ENCODE measurements at places on chromosomes 4 and X.
A peak's percentile ranks its signal among the peaks of the same experiment; 100 is the strongest.

GRCh38 chrX:118346258-118347094, 570 bp downstream of the WDR44 start:
- no peak for DNase-seq

- DNase-seq: no peak
Measured at GRCh38 chrX:21683941-21684340, 25.8 kb upstream of the KLHL34 start.

DNA sequence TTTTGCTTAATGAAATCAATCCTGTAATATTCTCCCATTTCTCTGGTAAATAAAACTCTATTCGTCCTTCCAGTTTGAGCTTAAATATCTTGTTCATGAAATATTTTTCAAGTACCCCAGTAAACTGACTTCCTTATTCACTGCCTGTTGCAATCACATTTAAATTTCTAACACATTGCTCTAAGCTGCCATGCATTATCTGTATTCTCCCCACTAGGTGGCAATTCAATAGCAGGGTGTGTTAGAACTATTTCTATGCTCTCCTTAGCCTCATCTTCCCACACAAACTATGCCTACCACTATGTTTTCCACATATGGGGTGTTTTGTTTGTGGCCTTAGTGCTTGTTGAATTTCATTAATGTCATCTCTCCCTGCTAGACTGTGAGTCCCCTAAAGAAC, 377.1 kb upstream of the HS3ST1 start:
- DNase-seq: peak; percentile 2

DNA sequence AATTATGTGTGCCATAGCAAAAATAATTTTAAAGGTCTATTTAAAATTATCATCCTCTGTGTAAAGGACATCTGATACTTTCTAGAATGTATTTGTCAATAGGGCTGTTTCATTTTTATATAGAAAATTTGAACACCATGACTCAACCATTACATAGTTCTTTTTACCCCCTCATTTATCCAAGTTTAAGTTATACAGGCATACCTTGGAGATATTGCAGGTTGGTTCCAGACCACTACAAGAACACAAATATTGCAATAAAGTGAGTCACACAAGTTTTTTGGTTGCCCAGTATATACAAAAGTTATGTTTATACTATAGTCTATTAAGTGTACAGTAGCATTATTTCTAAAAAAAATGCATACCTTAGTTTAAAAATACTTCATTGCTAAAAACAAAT, 130.4 kb downstream of the MSL3 start:
- DNase-seq: no peak

GRCh38 chr4:53899586-53900270, 164.7 kb downstream of the CHIC2 start:
- DNase-seq: no peak

DNA sequence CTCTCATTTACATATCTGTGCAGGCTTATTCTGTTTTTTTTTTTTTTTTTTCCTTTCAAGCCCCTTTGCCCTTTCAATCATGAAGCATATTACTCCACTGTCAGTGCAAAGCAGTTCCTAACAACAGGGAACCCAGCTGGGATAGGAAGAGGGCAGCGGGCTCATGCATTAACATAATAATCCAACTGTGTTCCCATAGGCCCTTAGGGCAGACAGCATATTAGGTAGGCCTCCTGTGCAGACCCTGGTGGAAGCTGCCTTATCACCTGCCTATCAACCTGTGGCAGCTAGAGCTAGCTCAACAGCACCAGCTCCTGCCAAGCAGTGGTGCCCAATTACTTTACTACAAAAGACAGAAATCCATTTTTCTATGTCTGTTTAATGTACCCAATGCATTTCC, 49.3 kb downstream of the SLC10A7 start:
- peak; percentile 3 for DNase-seq

GRCh38 chrX:23901805-23902204, 5.9 kb downstream of the APOO start:
- DNase-seq: no peak

DNA sequence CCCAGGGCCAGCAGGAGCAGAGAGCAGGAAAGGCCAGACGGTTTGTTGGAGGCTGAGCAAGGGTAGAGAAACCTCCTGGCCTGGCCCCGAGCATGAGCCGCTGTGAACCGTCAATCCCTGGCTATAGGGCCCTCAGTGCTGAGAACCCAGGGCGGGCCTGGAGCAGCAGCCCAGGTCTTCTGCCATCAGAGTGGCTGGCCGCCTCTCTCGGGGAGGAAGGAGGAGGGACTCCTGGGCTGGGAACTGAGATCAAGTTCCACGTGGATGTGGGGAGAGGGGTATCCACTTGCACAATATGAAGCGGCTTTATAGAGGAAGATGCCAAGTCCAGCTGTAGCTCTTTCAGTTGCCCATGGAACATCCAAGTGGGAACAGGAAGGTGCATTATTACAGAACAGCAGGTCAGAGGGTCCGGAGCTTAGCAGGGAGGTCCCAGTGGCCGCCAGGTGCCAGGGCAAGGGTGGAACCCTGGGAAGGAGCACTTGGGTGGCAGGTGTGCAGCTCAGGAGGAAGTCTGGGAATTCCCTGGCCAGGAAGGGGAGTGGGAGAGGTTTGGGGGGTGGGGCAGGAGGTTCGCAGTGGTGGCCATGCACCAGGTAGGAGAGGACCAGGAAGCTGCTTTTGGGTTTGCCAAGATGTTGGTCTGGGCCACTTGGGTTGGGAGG, 31.7 kb upstream of the CRMP1 start:
- DNase-seq: no peak

GRCh38 chr4:110195561-110196205, 2.7 kb downstream of the ELOVL6 start:
- DNase-seq: no peak

DNA sequence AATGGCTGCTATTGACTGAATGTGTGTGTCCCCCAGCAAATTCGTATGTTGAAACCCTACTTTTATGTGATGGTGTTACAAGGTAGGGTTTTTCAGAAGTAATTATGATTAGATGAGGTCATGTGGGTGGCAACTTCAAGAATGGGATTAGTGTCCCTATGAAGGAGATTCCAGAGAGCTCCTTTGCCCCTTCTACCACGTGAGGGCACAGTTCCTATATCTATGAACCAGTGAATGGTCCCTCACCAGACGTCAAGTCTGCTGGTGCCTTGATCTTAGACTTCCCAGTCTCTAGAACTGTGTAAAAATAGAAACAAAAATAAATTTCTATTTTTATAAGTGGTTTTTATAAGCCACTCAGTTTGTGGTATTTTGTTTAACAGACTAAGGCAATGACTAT, 1137.6 kb upstream of the IGFBP7 start:
- DNase-seq: no peak

GRCh38 chrX:40005292-40006011, 92.3 kb downstream of the BCOR start:
- no peak for DNase-seq

GRCh38 chr4:105951198-105951597, 55.9 kb downstream of the NPNT start:
- no peak for DNase-seq
